ENCODE measurements at places on chromosomes 11 and 22.
A peak's percentile ranks its signal among the peaks of the same experiment; 100 is the strongest.

- no peak for DNase-seq
- peaks cover 3% of the 10 kb centered on the region for H3K4me1 ChIP-seq
- no peaks in the 10 kb centered on the region for H3K36me3 ChIP-seq
- H3K27me3 ChIP-seq = no peaks in the 10 kb centered on the region
- H3K27ac ChIP-seq = no peak overlapping the region
Observed at GRCh38 chr22:42275970-42276369, 5.5 kb upstream of the TCF20 start.

DNA sequence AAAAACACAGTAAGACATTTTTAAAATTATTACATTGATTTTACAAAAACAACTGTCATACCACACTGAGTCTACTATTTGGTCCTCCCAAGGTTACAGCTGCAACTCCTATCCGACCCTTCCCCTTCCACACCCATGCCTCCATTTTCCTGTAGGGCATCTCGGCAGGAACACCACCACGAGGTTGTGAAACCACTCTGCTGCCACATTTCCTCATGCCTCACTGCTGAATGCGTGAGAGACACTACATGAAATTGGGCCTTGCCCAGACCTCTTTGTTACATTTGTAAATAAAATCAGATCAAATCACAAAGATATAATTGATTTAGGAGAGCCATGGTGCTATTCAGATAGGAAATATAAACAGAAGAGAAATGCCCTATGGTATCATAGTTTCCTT is 2.0 kb downstream of the ARHGAP32 start:
- H3K4me3 ChIP-seq = no peak overlapping the region
- H3K27me3 ChIP-seq = no peaks in the 10 kb centered on the region
- no peaks in the 10 kb centered on the region for H3K36me3 ChIP-seq
- H3K27ac ChIP-seq = no peak overlapping the region
- no peaks in the 10 kb centered on the region for H3K4me1 ChIP-seq
- DNase-seq = no peak

GRCh38 chr22:48368975-48369525 is 1458.6 kb downstream of the BRD1 start:
- H3K36me3 ChIP-seq = no peaks in the 10 kb centered on the region
- no peaks in the 10 kb centered on the region for H3K4me1 ChIP-seq
- H3K27me3 ChIP-seq = no peaks in the 10 kb centered on the region
- DNase-seq = no peak
- H3K27ac ChIP-seq = no peak overlapping the region

- no peak for DNase-seq
- H3K4me1 ChIP-seq = peaks cover 16% of the 10 kb centered on the region
- no peak overlapping the region for H3K27ac ChIP-seq
- no peak overlapping the region for H3K4me3 ChIP-seq
Observed at GRCh38 chr11:123104697-123105096, 42.8 kb upstream of the HSPA8 start.

DNA sequence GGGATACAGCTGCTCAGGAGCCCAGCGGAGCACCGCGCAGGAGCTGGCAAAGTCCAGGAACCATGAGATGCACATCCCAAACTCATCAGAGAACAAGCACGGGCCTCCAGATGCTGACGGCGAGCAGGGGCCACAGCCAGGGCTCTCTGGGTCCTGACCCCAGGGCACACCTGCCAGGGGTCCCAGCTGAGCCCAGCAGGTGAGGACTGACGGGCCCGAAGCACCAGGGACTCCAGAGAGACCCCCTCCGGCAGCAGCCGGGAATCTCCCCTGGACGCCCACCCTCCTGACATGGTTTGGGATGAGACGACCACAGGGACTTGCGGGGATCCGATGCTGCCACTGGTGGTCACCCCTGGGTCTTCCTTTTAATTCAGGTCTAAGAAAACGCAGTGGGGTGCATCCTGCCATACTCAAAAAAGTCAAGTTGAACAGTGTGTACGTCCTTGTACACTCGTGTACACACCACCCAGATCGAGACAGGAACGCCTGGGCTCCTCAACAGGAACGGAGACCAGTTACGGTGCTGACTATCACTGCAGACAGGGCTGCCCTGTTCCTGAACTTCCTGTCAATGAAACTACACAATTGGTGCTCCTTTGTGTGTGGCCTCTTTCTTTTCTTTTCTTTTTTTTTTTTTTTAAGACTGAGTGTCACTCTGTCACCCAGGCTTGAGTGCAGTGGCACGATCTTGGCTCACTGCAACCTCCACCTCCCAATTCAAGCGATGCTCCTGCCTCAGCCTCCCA is 21.9 kb downstream of the TTLL8 start:
- no peak overlapping the region for H3K27ac ChIP-seq
- no peaks in the 10 kb centered on the region for H3K36me3 ChIP-seq
- no peak for DNase-seq
- H3K4me1 ChIP-seq = no peaks in the 10 kb centered on the region

GRCh38 chr11:13415201-13415600 is 47.8 kb downstream of the BTBD10 start:
- no peaks in the 10 kb centered on the region for H3K4me1 ChIP-seq
- DNase-seq = no peak
- H3K4me3 ChIP-seq = no peak overlapping the region
- no peaks in the 10 kb centered on the region for H3K27me3 ChIP-seq
- no peak overlapping the region for H3K27ac ChIP-seq
- peaks cover 35% of the 10 kb centered on the region for H3K36me3 ChIP-seq

DNA sequence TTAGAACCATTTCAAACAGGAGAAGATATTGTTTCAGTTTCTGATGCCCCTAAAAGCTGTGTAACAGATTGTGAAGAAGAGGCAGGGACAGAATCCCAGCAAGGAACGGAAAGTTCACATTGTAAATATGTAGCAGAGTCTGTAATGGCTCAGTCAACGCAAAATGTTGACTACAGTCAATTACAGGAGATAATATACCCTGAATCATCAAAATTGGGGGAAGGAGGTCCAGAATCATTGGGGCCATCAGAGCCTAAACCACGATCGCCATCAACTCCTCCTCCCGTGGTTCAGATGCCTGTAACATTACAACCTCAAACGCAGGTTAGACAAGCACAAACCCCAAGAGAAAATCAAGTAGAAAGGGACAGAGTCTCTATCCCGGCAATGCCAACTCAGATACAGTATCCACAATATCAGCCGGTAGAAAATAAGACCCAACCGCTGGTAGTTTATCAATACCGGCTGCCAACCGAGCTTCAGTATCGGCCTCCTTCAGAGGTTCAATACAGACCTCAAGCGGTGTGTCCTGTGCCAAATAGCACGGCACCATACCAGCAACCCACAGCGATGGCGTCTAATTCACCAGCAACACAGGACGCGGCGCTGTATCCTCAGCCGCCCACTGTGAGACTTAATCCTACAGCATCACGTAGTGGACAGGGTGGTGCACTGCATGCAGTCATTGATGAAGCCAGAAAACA is 40.8 kb downstream of the IGLL1 start:
- H3K4me1 ChIP-seq = peaks cover 9% of the 10 kb centered on the region
- peak; percentile 74 for DNase-seq

DNA sequence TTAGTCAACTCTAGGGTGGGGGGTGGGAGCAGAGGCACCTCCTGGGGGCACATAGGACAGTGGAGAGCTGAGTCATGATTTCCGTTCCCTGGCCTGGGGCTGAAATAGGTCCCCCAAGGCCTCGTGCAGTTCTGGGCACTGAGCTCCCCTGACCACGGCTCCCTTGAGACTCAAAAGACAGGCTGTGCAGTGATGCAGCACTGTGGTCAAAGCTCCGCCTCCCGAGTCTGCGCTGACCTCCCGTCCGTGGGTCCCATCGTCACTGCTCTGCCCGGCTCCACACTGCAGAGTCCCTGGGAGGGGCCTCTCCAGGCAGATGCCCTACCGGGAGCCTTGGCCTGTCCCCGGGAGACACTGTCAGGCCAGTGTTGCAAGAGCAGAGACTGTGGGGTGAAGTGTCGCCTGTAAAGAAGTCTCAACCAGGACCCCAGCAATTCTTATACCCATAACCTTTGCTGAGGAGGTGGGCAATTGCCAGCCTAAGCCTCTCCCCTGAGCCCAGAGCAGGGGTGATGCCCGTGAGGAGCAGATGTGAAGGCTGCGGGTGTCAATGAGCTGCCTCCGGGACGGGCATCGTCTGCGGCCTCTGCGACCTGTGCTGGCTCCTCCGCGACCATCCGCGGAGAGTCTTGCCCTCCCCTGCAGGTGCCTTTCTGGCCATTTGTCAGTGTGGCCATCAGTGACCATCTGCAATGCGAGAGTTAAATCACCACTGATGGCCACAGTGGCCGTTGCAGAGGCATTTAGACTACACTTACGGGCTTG is 877.3 kb downstream of the BRD1 start:
- H3K27ac ChIP-seq = no peak overlapping the region
- DNase-seq = no peak
- H3K4me3 ChIP-seq = no peak overlapping the region
- H3K36me3 ChIP-seq = no peaks in the 10 kb centered on the region
- H3K27me3 ChIP-seq = no peaks in the 10 kb centered on the region
- no peaks in the 10 kb centered on the region for H3K4me1 ChIP-seq

GRCh38 chr22:37521236-37521739 is 2.1 kb upstream of the CARD10 start:
- DNase-seq = no peak
- H3K27me3 ChIP-seq = peaks cover 60% of the 10 kb centered on the region
- H3K4me1 ChIP-seq = peaks cover 4% of the 10 kb centered on the region
- no peak overlapping the region for H3K4me3 ChIP-seq
- no peaks in the 10 kb centered on the region for H3K36me3 ChIP-seq

GRCh38 chr11:93743291-93743690 is 1.8 kb downstream of the C11orf54 start:
- H3K27ac ChIP-seq = peak overlapping the region; percentile 45
- no peak for DNase-seq
- H3K4me3 ChIP-seq = peak overlapping the region; percentile 68
- peaks cover 41% of the 10 kb centered on the region for H3K36me3 ChIP-seq
- H3K4me1 ChIP-seq = peaks cover 18% of the 10 kb centered on the region

- peaks cover 3% of the 10 kb centered on the region for H3K27me3 ChIP-seq
- H3K27ac ChIP-seq = no peak overlapping the region
- DNase-seq = no peak
- H3K4me1 ChIP-seq = no peaks in the 10 kb centered on the region
- H3K36me3 ChIP-seq = no peaks in the 10 kb centered on the region
Observed at GRCh38 chr11:3202305-3202704, 16.3 kb downstream of the MRGPRG start.

DNA sequence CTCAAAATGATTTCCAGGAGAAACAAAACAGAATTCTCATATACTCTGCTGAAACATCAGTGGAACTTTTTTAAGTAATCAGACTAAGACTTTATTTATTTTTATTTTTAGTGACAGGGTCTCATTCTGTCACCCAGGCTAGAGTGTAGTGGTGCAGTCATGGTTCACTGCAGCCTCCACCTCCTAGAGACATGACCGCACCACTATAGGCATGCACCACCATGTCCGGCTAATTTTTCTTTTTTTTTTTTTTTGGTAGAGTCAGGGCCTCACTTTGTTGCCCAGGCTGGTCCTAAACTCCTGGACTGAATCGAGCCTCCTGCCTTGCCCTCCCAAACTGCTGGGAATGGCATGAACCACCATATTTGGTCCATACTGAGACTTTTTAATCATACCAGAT is 42.9 kb downstream of the PRDM10 start:
- H3K4me3 ChIP-seq = no peak overlapping the region
- H3K36me3 ChIP-seq = peaks cover 16% of the 10 kb centered on the region
- H3K27ac ChIP-seq = no peak overlapping the region
- no peaks in the 10 kb centered on the region for H3K27me3 ChIP-seq
- peaks cover 7% of the 10 kb centered on the region for H3K4me1 ChIP-seq
- no peak for DNase-seq

GRCh38 chr11:108758458-108758857 is 93.6 kb downstream of the DDX10 start:
- peaks cover 2% of the 10 kb centered on the region for H3K36me3 ChIP-seq
- no peak for DNase-seq

DNA sequence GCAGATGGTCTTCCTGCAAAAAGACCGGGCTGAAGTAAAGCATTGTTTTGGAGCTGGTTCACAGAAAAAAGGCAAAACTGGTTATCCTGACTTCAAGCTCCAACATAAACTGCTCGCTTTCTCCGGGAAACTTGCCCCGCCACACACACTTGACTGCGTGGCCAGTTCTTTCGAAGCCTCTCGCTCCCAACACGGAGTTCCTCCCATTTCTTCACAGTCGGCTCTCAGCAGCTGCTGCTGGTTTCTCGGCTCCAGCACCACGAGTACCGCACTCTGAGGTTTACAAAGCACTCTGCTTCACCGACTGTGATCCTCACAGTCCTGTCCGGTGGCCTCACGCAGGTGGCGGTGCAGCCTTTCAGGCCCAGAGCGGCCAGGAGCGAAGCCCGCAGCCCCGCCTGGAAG is 264 bp downstream of the CHEK1 start:
- H3K4me3 ChIP-seq = peak overlapping the region; percentile 92
- H3K36me3 ChIP-seq = peaks cover 40% of the 10 kb centered on the region
- no peak for DNase-seq
- H3K27me3 ChIP-seq = no peaks in the 10 kb centered on the region
- H3K27ac ChIP-seq = peak overlapping the region; percentile 98
- H3K4me1 ChIP-seq = peaks cover 16% of the 10 kb centered on the region

- no peak for DNase-seq
- H3K27me3 ChIP-seq = peaks cover 5% of the 10 kb centered on the region
- peaks cover 46% of the 10 kb centered on the region for H3K4me1 ChIP-seq
- H3K36me3 ChIP-seq = no peaks in the 10 kb centered on the region
- no peak overlapping the region for H3K27ac ChIP-seq
- no peak overlapping the region for H3K4me3 ChIP-seq
Observed at GRCh38 chr11:65502555-65503367, 3.9 kb downstream of the MALAT1 start.

DNA sequence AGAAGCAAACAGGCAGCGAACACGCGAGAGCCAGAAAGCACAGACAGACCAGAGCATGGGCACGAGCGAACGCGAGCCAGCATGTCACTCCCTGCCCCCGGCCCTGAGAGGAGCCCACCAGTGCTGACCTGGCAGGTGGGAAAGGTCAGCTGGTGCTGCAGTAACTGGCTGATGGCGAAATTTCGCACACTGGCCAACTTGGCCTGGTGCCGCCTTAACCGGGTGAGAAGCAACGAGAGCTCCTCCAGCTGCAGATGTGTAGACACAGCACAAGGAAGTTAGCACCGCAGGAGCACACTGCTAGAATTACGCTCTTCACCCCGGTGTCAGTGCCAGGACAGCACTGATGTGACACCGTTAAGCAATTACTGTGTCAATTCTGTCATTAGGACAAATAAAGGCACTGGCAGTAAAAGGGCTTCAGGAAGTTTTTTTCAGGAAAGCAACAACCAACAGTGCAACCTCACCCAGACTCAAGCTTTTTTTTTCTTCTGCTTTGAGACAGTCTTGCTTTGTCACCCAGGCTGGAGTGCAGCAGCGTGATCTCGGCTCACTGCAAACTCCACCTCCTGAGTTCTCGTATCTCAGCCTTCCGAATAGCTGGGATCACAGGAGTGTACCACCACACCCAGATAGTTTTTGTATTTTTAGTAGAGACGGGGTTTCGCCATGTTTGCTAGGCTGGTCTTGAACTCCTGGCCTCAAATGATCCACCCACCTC is 76.8 kb downstream of the C11orf58 start:
- no peak overlapping the region for H3K27ac ChIP-seq
- H3K36me3 ChIP-seq = no peaks in the 10 kb centered on the region
- DNase-seq = no peak
- H3K4me1 ChIP-seq = no peaks in the 10 kb centered on the region
